Activated T-cell treated with anti-CD3 and anti-CD28 coated beads for 48 hours (primary cell): ENCODE measurements at places on chromosomes 7 and 10.

DNA sequence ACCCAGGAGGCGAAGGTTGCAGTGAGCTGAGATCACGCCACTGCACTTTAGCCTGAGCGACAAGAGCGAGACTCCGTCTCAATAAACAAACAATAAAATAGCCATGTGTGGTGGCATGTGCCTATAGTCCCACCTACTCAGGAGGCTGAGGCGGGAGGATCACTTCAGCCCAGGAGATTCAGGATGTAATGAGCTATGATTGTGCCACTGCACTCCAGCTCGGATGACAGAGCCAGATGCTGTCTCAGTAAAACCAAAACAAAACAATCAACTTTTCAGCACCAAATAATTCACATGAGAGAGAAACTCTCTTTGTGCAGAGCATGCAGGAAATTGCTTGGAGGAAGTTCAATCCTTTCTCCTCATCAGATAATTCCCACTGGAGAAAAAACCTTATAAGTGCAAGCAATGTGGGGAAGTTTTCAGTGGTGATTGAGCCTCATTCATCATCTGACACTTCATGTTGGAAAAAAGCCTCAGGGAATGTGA lies 13.4 kb upstream of the FIS1 start:
- DNase-seq = no peak

DNA sequence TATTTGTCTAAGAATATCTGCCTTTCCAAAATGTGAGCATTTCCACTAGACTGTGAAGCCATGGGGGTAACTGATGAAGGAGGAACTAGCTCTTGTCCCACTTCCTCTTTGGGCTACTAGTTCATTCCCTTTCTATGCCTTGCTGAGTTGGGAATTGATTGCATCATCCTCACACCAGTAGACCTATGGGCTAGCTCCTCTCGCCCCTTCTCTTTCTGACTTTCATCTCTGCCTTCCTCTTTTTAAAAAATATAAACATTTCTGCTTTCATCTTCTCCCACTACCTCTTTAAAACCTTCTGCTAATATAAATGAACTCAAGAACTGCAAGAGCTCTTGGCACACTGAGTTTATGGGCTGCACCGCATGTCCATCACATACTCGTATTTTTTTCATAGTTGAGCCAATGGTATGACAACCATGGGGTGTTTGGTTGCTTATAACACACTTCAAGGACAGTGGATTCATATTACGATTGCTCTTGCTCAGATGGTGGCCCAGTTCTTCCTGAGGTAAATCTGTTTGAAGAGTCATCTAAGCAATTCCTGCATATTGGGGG lies 182.0 kb downstream of the REEP3 start:
- DNase-seq = no peak

- DNase-seq = no peak
Measured at GRCh38 chr10:76621886-76622620, 1015.6 kb downstream of the KCNMA1 start.

GRCh38 chr7:84105586-84105985 lies 89.0 kb downstream of the SEMA3A start:
- DNase-seq = no peak
